ENCODE measurements at places on chromosomes 13 and 19. TPM values are rescaled to one million over a fixed set of nuclear protein-coding genes. Genes with fewer than 3 reads are reported as not detected.

The NLRP9 gene
- total RNA-seq: not detected

The GPC5 gene
- total RNA-seq: under 0.01 TPM

The FFAR1 gene
- total RNA-seq: not detected

The SHANK1 gene
- total RNA-seq: 0.97 TPM

The NKG7 gene
- total RNA-seq: not detected

The KLK12 gene
- not detected for total RNA-seq

The GPC6 gene
- total RNA-seq: 0.32 TPM

The CLN5 gene
- total RNA-seq: 25.7 TPM

The CFAP97D2 gene
- total RNA-seq: not detected

The CPAMD8 gene
- 0.30 TPM for total RNA-seq

The OR4F17 gene
- total RNA-seq: not detected

The MOB3A gene
- 13.0 TPM for total RNA-seq

Measured in epithelial cell of umbilical artery (primary cell).